ENCODE measurements at places on chromosomes 16 and 17.

DNA sequence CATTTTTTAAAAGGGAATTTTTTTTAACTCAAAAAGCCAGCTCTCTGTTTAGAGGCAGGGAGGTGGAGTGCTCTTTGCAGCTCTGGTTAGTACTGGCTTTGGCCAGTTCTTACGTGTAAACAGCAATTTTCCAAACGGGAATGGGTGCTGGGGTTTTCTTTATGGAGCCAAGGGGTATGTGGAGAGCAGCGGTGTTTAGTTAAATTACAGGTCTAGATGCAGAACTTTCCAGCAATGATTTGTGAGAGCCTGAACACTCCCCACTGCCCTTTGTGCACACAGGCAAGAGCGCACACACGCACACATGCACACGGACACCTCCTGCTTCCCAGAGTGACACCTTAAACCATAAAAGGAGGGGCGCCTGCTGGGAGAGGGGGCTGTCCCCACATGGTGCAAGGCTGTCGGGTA, 140.2 kb downstream of the MSI2 start:
- no peak for DNase-seq

DNA sequence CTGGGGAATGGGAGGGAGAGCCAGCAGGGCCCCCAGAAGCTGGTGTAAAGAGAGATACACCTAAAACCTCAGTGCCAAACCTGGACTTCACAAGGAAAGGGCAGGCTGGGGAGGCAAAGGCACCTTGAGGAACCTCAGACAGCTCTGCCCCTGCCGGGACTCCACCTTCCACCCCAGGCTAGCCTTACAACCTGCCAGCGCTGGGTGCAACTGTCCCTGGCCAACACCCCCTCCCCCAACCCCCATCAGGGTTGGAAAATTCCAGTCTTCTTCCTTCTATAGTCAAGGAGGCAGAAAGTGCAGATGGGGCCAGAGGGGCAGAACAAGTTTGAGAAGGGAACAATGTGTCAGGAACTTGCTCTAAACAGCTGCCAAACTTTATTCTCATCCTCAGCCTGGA, 2.2 kb downstream of the YBX2 start:
- DNase-seq: no peak

DNA sequence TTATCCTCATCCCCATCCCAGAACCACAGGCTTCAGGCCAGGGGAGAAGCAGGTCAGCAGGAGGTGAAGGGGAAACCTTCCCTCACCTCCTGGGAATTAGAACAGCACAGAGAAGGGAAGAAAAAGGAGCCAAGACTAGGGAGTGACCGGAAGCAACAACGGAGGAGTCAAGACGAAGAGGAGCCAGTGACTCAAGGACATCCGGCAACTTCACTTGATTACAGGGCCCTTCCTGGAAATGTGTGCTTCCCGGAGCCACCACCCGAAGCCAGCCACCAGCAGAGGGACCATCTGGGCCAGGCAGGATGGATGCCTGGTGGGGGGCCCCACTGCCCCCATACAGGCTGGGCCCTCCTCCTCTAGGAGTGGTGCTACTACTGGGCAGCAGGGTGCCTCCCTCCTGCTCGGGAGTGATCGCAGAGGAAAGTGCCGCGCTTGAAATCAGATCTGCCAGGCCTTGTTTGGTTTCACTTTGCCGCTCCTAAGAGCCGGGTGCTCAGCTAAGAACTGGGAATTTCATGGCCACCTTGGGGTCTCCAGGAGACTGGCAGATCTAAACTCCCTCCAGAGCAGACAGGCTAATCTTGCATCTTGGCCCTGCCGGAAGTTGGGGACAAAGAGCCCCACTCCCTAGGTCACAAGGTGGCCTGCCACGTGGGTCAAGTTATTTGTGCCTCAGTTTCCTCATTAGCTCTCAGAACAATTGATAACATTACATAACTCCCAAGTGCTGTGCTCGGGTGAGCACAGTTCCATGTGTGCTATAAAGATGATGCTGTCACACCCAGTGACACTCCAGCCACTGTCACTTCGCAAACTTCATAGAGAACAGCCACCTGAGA, 6.6 kb downstream of the CDC42EP4 start:
- DNase-seq: peak; percentile 84

- no peak for DNase-seq
Measured at GRCh38 chr16:13811834-13812233, 108.1 kb upstream of the ERCC4 start.

DNA sequence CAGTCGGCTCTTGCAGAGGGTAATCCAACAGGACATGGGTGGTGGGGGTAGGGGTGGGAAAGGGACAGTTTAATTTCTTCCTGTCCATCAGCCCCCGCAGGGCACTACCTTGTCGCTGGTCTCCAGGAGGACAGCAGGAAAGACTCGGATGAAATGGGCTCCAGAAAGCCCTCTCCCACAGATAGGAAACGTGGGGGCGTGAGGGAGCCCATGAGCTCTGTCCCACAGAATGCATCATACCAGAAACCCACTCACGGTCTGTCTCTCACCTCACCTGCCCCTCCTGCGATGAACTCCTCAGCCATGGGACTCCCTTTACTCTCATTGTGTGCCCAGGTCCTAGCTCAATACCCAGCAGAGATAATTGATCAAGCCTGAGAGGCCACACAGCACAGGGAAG, 240.1 kb downstream of the GSG1L start:
- DNase-seq: no peak

DNA sequence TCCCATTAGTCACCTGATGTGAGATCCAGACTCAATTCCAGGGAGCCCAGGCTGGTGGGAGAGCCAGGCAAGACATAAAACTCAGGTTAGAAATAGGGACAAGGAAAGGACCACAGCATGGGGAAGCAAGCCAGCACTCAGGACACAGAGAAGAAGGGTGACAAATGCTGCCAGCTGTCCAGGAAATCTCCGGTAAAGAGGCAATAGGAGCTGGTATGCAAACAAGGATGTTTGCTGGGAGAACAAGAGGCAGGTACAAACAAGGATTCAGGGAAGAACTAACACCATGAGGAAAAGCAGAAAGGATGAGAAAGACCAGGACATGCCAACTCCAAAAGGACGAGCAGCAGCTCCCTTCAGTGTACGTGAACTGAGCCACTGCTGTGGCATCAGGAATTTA, 10.2 kb upstream of the TXNDC11 start:
- DNase-seq: no peak

- DNase-seq: no peak
Measured at GRCh38 chr16:50079397-50080140, 13.8 kb downstream of the HEATR3 start.

DNA sequence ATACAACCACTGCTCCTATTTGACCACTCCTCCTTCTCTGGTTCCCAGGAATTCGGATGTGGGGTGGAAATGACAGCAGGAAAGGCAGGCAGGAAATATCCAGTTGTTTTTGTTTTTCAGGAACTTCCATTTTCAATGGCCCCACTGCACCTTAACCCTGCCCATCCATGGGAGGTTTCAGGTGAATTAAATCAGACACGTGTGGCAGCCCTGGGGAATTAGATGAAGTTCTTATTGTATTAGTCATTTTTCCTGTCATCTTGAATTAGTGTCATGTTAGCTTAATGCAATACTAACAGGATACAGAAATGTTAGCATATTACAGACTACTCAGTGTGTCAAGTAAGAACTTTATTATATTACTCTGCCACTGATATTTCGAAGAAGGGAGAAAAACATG, 146.4 kb downstream of the CHD9NB start:
- DNase-seq: no peak

- no peak for DNase-seq
Measured at GRCh38 chr16:12588510-12588909, 215.2 kb downstream of the CPPED1 start.

DNA sequence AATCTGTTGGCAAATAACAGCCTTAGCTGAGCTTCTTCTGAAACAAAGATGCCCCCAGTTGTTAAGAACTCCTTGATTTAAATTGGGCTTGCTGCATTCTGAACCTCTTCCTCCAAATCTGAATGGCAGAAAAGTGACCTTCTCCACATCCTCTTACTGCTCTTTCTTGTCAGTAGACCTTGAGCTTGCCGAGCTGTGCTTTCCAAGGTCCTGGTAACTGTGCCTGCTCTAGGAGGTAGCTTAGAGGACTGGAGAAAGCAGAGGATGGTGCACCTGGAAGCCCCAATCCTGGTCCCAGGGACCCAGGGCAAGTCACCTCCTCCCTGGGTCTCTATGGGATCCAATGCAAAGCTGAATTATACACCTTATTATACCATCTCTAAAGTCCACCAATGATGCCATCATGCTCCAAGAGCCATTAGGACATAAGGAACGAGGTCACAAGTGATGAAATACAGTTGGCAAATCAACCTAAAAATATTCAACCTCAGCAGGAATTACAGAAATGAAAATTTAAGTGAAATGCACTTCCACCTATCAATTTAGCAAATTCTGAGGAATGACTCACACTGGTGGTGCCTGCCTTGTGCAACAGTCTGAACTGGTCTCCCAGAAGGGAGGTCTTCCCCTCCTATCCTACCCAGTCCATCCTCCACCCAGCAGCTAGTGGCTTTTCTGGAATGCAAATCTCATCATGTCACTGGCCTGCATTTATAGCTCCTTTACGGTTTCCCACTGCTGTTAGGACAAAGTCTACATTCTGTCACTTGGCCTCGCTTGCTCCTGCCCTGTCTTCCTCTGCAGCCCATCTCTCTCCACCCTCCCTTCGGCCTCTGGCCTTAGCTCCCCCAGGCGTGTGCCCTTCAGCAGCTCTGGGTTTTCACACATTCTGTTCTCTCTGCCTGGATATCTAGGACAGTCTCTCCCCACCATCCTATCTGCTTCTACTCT, 36.6 kb downstream of the TOM1L2 start:
- peak; percentile 95 for DNase-seq

GRCh38 chr16:65377195-65377594, 255.3 kb upstream of the CDH11 start:
- peak; percentile 40 for DNase-seq

DNA sequence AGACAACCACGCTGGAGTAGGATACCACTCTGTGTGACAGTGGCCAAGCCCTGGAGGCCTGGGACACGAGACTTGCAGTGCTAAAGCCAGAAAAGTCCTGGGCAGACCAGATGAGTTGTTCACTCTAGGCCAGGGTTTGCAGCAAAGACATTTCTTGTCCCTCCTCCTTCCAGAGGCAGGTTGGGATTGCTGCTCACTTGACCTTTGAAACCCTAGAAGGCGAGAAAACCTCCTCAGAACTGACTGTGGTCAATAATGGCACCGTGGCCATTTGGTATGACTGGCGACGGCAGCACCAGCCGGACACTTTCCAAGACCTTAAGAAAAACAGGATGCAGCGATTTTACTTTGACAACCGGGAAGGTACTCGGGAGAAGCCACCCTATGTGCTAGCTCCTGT, 9.8 kb upstream of the EPN3 start:
- DNase-seq: no peak

DNA sequence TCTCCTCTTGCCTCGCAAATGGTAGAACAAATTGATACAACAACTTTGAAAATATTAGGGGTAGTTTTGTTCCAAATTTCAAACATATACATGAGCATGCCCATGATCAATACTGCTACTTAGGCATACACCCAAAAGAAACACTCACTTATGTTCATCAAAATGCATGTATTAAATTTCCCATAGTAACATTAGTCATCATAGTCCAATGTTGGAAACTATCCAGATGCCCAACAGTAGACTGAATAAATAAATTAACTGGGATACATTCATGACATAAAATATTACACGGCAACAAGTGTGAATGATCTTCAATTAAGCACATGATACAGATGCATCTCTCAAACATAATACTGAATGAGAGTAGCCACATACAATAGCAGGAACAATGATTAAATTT, 391.6 kb downstream of the CDH11 start:
- DNase-seq: peak; percentile 23

- DNase-seq: no peak
Measured at GRCh38 chr17:57666201-57666870, 78.8 kb downstream of the CCDC182 start.

DNA sequence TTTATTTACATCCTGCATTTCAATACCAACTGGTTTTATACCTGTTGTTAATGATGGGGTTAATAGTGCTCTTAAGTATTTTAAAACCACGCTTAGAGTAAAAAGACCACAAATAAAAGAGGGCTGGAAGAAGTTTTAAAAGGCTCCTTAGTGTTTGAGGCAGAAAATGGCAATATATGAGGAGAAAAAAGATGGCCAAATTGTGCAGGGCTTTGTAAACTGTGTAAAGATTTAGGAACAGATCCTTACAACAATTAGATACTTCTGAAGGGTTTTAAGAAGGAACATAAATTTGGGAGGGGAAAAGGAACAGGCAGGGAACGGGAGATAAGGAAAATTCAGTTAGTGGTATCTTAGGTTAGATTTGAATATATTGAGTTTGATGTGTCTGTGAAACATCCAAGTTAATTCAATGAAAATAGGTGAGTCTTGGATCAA, 12.7 kb downstream of the CDC27 start:
- no peak for DNase-seq

DNA sequence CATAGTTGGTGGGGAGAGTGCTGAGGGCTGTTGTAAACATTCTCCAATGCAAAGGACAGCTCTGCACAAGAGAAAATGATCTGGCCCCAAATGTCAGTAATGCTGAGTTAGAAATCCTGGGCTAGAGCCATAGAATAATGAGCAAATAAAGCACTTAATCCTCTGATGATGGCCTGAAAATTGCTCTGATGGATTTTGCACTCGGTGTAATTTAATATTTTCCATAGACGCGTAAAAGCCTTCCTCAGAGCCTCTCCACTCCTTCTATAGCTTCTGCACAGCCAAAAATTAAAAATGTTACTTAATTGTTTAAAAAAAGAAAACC, 23.7 kb downstream of the FAM20A start:
- no peak for DNase-seq

GRCh38 chr16:55662644-55663031, 6.8 kb downstream of the SLC6A2 start:
- DNase-seq: peak; percentile 72

DNA sequence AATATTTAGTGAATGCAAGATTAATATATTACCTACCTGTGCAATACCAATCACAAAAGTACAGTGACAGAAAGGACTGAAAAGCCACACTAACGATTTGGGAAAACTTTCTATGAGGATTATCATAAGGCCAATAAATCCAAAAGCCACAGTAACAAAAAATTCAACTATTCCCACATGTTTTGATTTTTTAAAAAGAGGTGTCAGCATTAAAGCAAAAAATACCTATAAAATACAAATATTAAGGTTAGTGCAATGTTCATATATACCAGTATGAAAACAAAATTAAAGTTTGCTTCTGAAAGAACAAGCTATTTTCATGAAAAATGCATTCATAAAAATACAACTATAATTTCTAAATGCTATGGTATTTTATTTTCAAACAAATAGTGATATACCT, 24.3 kb downstream of the ABCA5 start:
- no peak for DNase-seq

GRCh38 chr17:64781014-64781756, 119.1 kb upstream of the SMURF2 start:
- DNase-seq: peak; percentile 23
